Amniotic stem cell (primary cell): ENCODE measurements at places on chromosomes 16 and 17.

DNA sequence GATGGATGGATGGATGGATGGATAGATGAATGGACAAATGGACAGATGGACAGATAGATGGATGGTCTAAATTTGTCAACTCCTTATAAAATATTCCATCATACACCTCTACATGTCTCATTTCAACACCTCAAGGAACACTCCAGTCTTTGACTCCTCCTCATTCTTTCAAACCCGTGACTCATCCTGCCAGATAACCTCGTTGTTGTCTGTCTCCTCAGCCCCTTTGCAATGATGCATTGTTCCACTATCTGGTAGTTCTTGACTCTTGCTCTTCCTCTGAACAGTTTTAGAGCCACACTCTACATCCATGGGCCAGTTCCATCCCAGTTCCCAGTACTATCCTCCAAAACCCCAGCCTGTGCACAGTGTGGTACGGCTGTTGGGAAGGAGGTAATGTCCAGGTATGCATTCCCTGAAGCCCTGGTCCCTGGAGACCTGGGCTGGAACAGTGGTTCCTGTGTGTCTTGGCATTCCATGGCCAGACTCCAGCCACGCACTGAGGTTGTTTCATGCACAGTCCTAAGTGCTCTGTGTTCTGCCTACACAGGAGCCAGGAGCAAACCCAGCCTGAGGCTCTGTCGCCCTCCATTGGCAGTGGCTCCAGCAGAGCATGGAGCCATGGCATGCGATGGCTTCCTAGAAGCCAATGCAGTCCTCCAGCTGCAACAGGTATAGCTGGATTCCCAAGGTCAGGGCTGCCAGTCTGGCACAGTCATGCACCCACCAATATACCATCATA, 105.7 kb downstream of the C17orf67 start:
- no peak for DNase-seq

DNA sequence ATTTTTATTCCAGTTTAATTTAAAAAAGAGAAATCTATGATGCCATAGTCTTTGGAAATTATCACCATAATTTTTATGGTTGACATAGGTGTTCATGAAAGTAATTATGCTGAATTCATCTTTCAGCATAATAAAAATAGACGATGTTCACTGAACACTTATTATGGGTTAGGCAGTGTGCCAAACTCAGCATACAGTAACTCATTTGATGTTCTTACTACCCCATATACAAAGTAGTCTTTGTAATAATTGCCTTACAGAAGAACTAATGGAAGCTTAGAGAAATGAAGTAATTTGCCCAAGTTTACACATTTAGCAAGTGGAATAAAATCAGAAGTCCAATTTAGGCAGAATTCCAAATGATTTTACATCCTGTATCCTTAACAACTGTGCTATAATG, 852.2 kb upstream of the GOT2 start:
- DNase-seq = no peak

- no peak for DNase-seq
These were observed 371.5 kb downstream of the KIF2B start for GRCh38 chr17:54194268-54194667.

GRCh38 chr17:82060614-82061013, 5.0 kb downstream of the DUS1L start:
- no peak for DNase-seq

- DNase-seq = no peak
These were observed 13.2 kb upstream of the RGS9 start for GRCh38 chr17:65123757-65124675.

DNA sequence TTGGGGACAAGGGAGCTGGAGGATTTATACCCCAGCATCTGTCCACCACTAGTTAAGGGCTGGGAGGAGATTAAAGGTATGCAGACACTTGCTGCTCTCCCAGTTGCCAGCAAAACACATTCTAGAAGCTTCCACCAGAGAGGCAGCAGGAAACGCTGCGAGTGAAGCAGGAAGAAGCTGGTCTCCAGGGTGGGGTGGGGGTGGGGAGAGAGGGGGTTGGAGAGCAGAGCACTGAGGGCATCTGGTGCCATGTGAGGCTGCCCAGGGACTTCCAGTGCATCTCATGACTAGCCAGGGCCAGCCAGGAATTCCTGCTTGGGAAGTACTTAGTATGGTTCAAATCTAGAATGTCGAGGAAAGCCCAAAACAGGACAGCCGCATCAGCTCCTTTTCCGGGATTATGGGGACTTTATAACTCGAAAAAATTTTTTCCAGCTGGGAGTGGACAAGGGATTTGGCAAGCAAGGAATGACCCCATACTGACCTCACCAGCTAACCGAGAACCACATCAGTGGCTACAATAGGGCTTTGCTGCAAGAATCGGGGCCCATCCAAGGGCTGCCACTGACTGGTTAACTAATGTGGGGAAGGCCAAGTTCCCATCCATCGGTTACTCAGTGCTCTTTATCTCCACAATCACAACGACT, 26.2 kb upstream of the AXIN2 start:
- no peak for DNase-seq

- no peak for DNase-seq
These were observed 785 bp downstream of the UBALD1 start for GRCh38 chr16:4613636-4614570.

GRCh38 chr16:63230421-63231040, 1194.3 kb upstream of the CDH8 start:
- no peak for DNase-seq

- no peak for DNase-seq
These were observed 44.9 kb downstream of the DNAH17 start for GRCh38 chr17:78532311-78532710.

DNA sequence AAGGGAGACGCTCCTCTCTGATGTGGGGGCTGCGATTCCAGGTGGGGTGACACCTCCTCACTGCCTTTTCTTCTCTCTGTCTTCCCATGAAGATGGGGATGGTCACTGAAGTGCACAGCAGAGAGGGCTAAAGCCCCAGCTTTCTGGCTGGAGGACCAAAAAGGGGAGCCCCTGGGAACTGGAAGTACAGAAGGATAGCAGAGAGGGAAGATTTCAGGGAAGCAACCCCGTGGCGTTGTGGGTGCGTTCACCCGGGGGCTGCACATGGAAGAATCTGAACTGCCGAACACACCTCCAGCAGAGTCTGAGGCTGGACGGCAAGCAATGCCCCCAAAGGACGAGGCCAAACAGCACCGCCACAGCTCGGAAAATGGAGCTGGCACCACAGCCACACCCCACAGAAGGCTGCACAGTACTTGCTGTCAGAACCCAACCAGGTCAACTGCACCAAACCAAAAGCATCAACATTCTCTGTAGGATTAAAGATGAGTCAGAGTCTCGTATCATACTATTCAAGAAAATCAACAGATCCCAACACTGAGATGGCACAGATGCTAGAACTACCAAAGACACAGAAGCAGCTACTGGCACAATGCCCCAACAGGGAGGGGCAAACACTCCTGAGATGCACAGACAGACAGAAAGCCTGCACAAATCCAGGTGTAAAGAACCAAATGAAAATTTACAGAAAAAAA, 49.9 kb downstream of the MAP1LC3B start:
- DNase-seq = no peak

- DNase-seq = no peak
These were observed 385.4 kb upstream of the CDH5 start for GRCh38 chr16:65981057-65981456.

DNA sequence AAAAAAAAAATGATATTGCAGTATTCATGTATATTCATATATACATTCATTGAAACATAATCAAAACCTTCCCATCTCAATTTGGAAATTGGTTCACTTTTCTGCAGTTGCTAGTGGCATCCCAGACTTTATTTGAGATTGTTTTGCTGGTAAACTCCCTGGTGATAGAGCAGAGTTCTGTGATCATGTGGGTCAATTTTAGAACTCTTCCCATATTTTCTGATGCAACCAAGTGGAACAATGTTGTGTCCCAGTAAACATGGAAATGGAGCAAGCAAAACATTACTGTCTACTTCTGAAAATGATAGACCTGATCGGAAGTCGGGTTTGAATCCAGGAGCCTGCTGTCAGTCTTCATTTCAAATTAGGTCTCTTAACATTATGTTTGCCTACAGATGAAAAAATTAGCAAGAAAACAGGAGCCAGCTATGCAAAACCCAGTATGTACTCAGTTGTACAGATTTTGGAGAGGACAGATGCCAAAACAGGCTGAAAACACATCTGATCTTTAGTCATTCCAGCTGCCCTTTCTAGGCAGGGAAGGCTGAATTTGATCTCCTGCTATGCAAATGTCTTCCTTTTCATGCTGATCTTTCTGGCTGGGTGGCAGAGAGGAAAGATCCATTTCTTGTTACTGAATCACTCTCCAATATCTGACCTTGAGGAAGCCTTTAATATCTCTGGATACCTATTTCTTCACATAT, 786.6 kb upstream of the SOX9 start:
- no peak for DNase-seq

GRCh38 chr17:59145571-59146096, 9.4 kb downstream of the SKA2 start:
- DNase-seq = no peak

DNA sequence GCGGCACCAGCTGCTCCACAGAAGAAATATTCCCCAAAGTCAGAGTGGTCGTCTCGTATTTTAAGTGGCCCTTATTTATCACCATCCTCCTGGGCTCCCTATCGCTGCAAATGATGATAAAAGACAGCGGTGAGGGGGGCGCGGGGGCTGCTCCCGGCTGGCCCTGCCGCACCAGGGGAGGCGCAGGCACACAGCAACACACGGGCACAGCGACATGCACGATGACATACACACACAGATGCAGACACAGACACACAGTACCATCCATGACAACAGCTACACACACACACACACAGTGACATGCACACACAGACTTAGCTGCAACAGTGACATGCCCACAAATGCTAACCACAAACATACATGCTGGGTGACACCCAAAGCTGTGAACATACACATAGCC, 52.5 kb downstream of the MRM1 start:
- no peak for DNase-seq

DNA sequence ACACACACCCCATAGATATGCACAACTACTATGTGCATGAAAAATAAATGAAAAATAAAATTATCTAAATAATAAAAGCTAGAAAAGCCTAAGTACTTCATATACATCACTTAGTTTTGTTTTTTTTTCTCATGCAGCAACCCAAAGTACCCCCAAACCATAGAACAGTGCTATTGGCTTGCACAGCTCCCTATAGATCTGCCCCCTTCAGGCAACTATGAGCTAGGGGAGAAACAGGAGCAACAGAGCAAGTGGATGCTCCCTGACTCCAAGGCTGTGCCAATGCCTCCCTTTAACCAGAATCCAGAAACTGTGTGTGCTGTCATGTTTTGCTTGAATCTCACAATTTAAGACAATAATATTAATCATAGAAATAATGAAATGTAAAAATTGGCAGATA, 605.5 kb downstream of the TOX3 start:
- DNase-seq = no peak

- no peak for DNase-seq
These were observed 4.6 kb downstream of the PPM1E start for GRCh38 chr17:58760248-58760647.

- no peak for DNase-seq
These were observed 309.4 kb upstream of the XYLT1 start for GRCh38 chr16:17780181-17780580.

GRCh38 chr16:49754495-49755312, 101.2 kb downstream of the ZNF423 start:
- no peak for DNase-seq

DNA sequence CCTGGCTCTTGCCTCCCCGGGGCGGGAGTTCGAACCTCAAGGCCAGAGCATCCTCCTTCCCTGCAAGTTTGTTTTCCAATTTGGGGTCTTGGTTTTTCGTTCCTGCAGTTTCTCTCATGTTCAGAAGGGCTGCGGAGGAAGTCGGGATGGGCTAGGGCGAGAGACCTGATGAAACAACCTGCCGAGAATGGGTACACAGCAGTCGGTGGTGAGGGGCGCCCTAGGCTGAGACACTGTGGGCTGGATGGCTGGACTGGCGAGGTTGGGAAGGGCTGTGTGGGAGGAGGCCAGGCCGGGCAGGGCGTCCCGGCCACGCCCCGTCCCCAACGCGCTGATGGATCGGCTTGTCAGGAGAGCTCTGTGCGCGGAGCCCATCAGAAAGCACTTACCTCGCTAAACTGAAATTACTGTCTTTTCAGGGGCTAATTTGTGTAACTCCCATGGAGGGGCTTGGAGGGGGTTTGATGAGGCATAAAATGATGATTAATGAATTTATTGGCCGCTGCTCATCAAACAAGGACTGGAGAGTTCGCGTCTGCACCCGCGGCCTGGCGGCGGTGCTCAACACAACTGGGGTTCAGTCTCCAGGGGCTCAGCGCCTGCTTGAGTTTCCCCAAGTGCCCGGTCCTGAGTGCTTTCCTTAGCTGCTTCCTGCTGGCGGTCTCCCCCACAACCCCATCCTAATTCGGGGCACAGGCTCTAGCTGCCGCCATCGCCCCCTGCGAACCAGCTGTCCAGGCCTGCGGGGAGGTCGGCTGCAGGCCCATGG, 9.0 kb downstream of the IRX5 start:
- DNase-seq = no peak

GRCh38 chr17:58097384-58098088, 14.3 kb downstream of the DYNLL2 start:
- DNase-seq = no peak

GRCh38 chr16:82874672-82875071, 247.9 kb downstream of the CDH13 start:
- no peak for DNase-seq

GRCh38 chr16:82738699-82739098, 111.9 kb downstream of the CDH13 start:
- no peak for DNase-seq

DNA sequence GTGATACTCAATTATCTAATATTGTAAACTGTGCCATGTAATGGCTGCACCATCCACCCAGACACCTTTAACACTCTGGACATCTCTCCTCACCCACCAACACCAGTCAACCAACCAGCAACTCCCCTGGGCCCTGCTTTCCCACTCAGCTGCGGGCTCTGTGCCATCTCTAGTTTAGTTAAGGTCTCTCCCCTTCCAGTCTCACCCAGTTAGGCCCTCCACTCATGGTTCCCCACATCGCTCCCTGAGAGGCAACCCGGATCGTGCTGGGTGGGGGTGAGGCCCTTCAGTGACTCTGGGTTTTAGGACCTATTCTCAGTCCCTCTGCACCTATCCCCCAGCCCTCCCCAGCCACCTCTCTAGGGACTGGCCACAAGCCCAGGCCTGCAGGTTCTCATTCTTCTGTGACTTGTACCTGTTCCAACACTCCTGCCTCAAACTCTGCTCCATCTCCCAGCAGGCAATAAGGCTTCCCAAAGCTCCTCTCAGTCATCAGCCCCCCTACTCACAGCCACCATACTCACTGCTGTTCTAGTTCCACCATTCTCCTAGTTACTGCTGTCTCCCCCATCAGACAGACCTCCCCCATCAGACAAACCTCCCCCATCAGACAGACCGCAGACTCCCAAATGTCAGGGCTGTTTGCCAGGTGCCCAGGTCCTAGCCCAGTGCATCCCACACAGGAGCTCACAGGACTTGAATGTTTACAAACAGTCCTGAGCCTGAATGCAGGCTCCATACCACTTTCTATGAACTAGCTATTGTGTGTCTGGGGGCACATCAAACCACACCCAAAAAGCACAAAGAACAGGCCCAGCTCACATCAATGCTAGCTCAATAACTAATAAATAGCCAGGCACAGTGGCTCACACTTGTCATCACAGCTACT, 2.6 kb downstream of the TK2 start:
- DNase-seq = no peak

- DNase-seq = no peak
These were observed 124.5 kb downstream of the HS3ST3A1 start for GRCh38 chr17:13477180-13477611.

GRCh38 chr17:11330826-11331225, 89.8 kb downstream of the SHISA6 start:
- DNase-seq = no peak
